ENCODE measurements at places on chromosomes 4 and X.

GRCh38 chr4:11507920-11508319, 79.2 kb upstream of the HS3ST1 start:
- peak; percentile 22 for DNase-seq

DNA sequence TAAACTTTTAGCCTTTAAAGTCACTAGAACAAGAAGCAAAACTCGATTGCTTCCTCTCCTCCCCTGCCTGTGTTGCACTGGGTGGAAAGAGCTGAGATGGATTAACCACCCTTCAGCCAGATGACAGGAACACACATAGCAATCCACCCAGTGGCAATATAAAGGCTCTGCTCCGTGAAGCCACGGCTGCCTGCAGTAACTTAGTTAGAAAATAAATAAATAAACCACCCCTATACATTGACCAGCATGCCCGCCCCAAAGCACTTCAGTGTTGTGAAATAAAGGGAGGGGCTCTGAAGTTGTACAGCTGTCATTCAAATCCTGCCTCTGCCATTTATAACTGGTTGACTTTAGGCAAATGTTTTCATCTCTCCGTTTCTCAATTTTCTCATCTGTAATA, 217.1 kb upstream of the LDB2 start:
- DNase-seq: no peak

- DNase-seq: no peak
Measured at GRCh38 chr4:66972087-66972486, 573.2 kb downstream of the CENPC start.

DNA sequence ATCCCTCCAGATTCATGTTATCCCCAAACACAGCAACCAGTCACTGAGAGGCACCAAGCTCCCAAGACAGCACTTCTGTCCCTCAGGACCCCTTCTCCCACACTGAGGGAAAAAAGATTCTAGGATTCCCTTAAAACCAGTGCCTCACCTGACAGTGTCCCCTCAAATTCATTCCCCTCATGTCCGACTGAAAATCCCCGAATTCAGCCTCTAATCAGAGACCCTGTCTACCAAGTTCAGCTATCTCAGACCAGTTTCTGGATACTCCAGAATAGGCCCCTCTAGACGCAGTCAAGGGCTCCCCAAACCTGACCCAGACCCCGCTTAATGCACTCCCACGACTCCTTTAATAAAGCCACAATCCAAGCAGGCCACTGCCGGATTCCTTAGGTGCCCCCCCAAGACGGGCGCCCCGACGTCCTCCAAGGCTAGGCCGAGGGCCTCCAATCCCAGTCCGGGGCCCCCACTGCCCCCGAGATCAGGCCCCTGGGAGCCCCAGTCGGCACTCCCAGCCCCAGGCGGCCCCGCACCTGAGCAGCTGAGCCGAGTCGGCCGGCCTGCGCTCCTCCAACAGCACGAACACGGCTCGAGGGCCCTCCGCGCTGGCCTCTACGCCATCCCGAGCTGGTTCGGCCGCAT, 457 bp downstream of the TFE3 start:
- no peak for DNase-seq

- no peak for DNase-seq
Measured at GRCh38 chrX:148938348-148938747, 437.9 kb downstream of the AFF2 start.

DNA sequence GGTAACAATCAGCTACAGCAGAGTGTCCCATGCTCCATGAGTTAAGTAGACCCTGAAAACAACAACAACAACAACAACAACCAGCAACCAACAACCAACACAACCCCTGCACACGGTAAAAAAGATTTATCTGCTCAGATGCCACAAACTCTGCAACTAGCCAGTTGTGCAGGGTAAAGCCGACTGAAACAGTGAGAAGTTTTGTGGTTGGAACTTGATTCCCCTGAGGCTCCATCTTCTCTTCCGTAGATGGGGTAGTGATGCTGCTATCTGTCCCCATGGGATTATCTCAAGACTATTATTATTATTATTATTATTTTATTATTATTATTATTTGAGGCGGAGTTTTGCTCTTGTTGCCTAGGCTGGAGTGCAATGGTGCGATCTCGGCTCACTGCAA, 50.6 kb upstream of the RAPGEF2 start:
- no peak for DNase-seq

DNA sequence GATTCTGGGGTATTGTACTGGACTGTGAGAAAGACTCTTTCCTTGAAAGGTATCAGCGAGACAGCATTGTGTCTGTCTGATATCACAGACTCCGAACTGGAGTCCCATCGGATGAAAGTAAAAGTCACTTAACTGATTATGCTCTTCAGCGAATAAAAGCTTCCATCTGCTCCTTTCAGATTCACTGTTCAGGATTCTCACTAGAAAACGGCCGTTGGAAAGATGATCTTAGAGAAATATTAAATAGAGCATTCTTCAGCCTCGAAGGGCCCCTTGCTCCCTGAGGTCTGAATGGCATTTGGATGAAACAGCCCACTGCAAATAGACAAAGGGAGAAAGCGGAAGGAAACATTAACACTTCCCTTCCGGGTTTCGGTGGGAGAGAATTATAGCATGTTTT, 416.2 kb upstream of the PRKX start:
- DNase-seq: no peak

GRCh38 chr4:175772170-175772705, 39.8 kb downstream of the GPM6A start:
- DNase-seq: peak; percentile 20

GRCh38 chr4:113423631-113424030, 337.9 kb downstream of the CAMK2D start:
- no peak for DNase-seq

- no peak for DNase-seq
Measured at GRCh38 chrX:150119323-150119722, 181.0 kb upstream of the EOLA2 start.

GRCh38 chrX:76919761-76920160, 492.3 kb downstream of the MAGEE1 start:
- DNase-seq: no peak

GRCh38 chrX:53279296-53280237, 1.8 kb downstream of the IQSEC2 start:
- no peak for DNase-seq

GRCh38 chr4:41120297-41121217, 93.8 kb downstream of the APBB2 start:
- DNase-seq: no peak

DNA sequence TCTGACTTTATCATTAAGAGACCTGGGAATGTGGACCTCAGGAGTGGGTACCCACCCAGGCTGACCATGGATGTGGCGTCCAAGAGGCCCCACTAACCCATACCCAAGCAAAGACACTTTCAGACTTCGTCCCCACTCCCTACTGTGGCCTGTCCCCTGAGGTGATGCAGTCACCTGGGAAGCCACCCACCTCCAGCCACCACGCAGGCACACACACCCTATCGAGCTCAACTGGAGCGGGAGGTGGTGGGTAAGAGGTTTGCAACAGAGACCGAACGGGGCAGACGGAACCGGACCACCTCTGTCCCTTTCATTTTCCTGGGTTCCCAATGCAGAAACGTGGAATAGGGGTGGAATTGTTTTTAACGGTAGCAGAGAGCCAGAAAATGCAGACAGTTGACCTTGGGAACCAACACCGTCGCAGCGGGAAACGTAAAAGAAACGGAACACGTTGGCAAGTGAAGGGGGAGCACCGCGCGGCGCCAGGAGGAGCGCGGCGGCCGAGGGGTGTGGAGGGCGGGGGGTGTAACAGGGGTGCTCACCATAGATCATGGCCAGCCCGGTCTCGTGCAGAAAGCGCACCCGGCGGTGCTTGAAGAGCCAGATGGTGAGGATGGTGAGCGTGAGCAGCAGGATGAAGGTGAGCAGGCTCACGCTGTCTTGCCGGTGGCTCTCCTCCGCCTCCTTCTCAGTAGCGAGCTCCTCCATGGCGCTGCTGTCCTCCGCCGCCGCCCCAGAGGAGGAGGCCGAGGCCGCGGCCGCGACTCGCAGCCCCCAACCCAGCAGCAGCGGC, 559 bp downstream of the SLC9A7 start:
- peak; percentile 18 for DNase-seq

DNA sequence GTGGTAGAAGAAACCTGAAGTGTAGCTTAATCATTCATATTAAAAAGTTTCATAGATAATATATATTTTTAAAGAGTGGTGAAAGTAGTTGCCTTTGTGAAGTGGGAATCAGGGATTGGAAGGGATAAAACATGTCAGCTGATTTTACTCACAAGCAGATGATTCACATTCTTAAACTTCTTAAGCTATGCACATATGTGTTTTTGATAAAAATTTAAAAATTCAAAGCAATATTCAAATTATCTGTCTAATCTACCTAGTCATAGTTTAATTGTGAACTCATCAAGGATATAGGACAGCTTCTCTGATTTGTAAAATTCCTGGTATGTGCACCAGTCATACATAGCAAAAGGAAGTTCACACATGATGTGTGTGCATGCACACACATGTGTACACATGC, 520.6 kb upstream of the PITX2 start:
- DNase-seq: no peak

- no peak for DNase-seq
Measured at GRCh38 chrX:21725916-21726315, 32.0 kb downstream of the SMPX start.

DNA sequence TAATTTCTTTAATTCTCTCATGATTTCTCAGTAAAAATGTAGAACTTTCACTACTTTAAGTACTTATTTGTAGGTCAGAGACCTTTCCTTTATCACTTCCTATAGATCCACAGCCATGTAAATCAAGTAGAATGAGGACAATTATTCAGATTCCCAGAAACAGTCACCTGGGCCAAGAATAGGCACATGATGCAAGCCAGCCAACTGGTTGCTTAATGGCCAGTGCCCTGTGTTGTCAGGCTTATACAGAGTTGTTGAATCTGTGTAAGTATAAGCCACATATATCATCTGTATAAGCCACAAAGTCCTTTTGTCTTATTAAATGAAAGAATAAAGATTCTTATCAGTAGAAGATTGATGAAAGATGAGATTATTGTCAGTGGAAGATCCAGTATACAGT, 5.2 kb downstream of the BANK1 start:
- no peak for DNase-seq

DNA sequence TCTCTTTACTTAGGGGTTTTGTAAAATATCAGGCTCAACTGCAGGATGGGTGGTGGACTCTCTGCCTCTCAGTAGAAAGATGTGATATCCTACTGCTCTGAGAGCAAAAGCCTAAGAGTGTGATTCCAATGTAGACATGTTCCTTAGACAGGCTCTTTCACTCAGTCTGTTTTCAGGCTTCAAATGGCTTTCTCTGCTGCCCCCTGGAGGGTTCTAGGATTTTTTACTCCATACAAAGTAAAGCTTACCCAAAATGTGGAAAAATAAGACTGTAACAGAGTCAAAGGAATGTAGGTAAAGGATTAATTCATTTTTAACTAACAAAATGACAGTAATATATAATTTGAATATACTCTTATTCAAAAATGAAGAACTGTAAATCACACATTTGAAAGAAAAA, 32.1 kb downstream of the ZGRF1 start:
- peak; percentile 24 for DNase-seq

- no peak for DNase-seq
Measured at GRCh38 chr4:81454499-81454898, 17.2 kb downstream of the RASGEF1B start.

DNA sequence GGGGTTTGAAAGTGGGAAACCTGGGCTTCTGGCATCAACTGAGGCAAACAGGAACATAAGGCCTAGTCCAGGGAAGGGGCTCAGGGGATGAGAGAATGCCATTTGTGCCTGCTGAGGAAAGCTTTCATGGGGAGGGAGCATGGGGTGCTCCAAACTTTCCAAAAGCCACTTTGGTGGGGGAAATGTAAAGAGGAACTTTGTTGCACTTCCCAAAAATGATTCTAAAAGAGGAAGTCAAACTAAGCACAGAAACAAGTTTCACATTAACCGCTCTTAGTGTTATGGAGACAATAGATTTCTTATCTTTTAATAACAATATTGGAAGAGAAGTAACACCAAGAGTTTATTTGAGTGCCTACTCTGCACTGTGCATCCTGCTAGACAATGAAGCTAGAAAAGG, 32.3 kb downstream of the GAB3 start:
- no peak for DNase-seq

DNA sequence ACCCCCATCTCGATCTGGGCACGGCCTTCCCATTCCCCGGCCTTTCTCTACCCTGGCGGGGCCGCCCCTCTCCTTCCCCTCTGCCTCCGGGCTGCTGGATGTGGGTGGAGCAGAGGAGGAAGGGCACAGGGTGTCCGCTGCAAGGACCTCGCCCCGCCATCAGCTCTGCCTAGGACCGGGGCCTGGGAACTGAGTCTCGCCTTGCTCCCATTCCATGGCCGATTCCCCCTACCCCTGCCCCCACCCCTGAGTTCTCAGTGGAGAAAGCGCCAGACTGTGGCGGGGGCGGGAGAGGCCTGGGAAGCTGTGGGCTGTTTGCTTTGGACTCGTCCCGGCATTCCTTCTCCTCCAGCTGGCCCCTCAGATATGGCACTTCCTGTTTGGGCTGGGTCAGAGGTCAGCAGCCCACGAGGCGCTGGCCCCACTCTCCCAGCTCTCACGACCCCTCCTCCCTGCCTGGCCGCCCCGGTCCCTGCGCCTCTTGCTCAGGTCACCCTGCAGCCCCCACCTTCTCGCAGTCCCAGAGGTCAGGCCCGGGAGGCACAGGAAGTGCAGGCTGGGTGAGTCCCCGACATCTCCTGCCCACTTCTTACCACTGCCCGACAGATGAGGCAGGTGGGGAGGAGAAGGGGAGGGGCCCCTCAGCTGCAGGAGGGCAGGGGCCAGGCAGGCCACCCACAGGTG, 6.4 kb upstream of the BGN start:
- no peak for DNase-seq

GRCh38 chr4:2843263-2843940, at the start of gene ADD1:
Gene ADD1 (plus strand): TSS chr4:2843844. CDS start chr4:2875916, 32,072 bp downstream.
- peak; percentile 87 for DNase-seq

DNA sequence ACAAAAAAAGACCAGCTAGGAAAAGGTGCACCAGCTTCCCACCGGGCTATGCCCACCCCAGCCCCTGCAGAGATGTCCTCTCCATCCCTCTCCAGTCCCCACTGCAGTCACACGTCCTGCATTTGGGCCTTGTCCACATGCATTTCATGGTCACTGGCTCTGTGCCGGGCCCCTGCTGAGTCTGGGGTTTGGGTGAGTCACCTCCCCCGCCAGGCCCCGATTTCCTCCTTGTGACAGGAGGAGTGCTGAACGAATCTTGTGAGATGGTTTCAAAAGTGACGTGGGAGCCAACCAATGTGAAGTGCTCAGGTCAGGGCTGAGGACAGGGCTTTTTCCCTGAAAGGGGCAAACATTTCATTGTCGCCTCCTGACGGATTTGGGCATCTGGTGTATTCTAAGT, 7.1 kb downstream of the CPZ start:
- no peak for DNase-seq

DNA sequence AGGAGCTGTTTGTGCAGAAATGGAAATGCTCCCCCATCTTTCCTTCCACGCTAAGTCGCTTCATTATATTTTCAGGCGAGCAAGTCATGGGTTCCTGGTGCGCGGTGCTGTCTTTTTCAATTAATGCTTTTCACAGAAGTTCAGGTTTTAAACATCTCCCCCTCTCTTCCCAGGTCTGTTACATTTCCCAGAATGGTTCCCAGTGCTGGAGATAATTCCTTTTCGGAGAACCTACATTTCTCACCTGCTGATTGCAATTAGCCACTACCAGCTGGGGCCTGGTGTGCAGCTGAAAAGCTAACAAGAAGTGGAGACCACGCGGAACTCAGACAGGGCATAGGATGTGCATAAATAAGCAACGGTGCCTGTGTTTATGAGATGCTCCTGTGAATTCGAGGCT, 217.8 kb downstream of the MID1IP1 start:
- DNase-seq: peak; percentile 25
